Spinal cord (tissue), 10 donors: ENCODE measurements at places on chromosomes 2 and 18. TPM values are rescaled to one million over a fixed set of nuclear protein-coding genes. Genes with fewer than 3 reads are reported as not detected.

DNA sequence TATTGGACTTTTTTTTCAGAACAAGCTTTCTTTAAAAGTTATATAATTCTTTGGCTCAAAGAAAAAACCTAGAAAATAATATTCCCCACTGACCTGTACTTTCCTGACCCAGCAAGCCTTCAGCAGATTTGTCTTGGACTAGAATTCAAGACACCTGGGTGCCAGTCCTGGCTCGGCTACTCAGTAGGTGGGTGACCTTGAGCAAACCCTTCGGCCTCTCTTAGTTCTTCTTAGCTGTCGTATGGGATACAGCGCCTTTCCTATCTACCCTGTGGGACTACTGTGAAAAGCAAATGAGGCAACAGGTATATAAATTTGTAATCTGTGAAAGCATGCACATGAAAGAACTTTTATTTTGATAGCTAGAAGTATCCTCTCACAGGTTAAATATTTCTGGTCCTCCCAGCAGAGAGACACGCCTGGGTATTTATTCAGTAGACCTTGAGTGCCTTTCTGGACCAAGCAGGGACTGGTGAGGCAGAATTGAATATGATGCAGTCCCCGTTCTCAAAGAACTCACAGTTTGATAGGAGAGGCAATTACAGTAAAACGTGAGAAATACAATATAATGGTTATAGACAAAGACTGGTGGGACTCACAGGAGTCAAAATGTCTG lies 69.4 kb upstream of the EPAS1 start:
- DNase-seq: no peak
- no peaks in the 10 kb centered on the region for H3K36me3 ChIP-seq
- H3K4me3 ChIP-seq: no peak overlapping the region
- H3K27ac ChIP-seq: no peak overlapping the region

DNA sequence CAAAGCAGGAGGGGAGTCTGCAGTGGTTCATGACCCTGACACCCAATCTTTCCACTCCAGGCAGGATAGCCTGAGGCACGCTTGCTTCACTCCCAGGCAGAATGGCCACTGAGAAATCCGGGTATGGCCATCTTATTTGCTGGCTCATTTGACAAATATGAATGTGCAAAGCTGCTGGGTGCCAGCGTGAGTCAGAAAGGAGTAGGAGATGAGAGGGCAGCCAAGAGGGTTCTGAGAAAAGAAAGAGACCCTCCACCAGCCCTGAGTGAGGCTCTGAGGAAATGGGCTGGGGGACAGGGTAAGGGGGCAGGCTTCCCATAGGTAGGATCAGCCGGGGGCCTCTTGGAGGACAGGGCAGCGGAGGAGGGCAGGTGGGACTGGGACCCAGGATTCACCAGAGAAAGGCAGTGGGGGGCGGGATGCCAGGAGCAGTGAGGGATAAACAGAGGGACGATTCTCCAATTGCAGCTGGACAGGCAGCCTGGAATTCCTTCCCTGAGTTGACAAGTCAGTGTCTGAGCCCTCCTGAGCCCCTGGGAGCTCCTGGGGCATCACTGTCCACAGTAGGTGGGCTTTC lies 15.2 kb downstream of the RAMP1 start:
- H3K4me1 ChIP-seq: peaks cover 64% of the 10 kb centered on the region
- H3K36me3 ChIP-seq: peaks cover 55% of the 10 kb centered on the region
- H3K4me3 ChIP-seq: no peak overlapping the region
- no peak overlapping the region for H3K27ac ChIP-seq

DNA sequence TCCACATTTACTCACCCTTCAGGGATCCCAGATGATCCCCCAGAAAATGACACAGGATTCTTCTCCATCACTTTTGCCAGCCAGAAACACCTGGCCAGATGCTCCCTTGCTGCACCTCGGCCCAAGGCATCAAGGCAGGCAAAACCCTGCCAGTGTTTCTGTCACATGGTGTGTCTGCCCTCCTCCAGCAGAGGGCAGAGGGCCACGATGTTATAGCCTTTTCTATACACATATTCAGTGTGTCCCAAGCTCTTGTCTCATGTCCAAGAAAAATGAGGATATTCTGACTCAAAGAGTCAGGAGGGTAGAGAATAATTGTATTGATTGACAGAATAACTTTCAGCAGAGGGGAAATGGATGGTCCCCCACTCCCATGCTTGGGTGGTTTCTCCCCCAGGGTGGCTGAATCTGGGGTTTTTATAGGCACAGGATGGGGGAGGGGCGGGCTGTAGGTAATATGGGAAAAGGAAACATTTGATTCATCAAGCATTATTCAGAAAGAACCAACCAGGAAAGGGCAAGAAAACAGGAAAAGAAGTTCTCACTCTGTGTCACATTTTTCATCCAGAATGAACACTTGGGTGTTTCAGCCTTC lies 933.9 kb downstream of the TRIB2 start:
- no peak overlapping the region for H3K27ac ChIP-seq
- no peaks in the 10 kb centered on the region for H3K4me1 ChIP-seq
- no peak for DNase-seq
- no peaks in the 10 kb centered on the region for H3K36me3 ChIP-seq
- no peaks in the 10 kb centered on the region for H3K27me3 ChIP-seq

Gene SRD5A2
- 0.59 TPM for total RNA-seq

Gene NTSR2
- total RNA-seq: 0.55 TPM

Gene ADNP2
- 13.9 TPM for total RNA-seq
